Breast epithelium (tissue), 4 donors: ENCODE measurements at places on chromosomes 3 and 15. TPM values are rescaled to one million over a fixed set of nuclear protein-coding genes. Genes with fewer than 3 reads are reported as not detected.

- DNase-seq, result no peak
Measured at GRCh38 chr15:70133296-70133695, 35.6 kb upstream of the TLE3 start.

DNA sequence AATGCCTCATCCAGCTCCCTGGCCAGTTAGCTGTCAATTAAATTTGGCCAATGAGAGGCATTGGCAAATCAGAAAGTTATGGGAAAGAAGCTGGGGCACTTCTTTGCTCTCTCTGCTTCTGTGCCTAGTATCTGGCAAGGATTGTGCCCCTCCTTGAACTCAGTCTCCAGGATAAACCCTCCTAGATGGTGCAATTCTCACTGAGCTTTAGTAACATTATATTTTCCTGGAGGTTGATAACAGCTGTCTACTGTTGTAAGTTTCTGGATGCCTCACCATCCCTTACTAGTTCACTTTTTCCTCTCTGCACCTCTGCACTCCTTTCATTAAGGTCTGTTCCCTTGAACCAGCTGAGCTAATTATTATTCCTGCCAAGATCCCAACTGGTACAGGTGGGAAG, 329.5 kb downstream of the MFSD1 start:
- no peak for DNase-seq

GRCh38 chr15:40328751-40329150, 5.3 kb downstream of the INAFM2 start:
- no peak for DNase-seq

- no peak for DNase-seq
Measured at GRCh38 chr15:94036156-94036555, 195.2 kb upstream of the MCTP2 start.

DNA sequence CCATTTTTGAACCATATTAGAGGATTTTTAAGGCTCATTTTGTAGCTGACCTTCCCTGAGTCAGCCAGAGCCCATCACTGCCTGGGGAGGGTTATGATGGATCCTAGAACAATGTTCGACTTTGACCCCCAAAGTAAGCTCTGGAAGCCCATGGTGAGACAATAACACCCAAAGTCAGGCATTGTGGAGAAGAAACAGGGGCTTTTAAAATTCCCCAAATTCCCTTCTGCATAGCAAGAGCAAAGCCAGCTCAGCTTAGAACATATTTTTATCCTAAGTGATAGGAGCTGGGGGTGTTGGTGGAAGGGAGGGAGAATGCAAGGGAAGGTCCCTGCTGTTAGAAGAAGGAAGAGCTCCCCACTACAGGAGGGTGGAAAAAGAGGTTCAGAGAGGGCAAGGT, 4.0 kb downstream of the ITGA11 start:
- no peak for DNase-seq

The OR5K2 gene
- not detected for total RNA-seq

DNA sequence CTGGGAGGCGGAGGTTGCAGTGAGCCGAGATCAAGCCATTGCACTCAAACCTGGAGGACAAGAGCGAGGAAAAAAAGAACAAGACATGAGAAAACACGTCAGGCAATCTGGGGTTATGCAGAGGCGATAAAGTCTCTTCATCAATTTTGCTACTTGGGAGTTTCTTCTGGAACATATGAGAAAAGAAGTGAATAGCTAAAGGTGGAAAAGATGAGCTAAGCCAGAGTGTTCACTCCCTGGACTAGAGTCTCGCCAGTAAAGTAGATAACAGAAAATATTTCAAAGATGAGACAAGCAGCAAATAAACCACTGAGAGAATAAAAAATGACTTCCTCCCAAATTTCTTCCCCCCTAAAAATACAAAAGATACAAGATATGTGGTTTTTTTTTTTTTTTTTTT, 188.4 kb upstream of the HES1 start:
- DNase-seq, result no peak

The ELL3 gene
- 5.2 TPM for total RNA-seq

DNA sequence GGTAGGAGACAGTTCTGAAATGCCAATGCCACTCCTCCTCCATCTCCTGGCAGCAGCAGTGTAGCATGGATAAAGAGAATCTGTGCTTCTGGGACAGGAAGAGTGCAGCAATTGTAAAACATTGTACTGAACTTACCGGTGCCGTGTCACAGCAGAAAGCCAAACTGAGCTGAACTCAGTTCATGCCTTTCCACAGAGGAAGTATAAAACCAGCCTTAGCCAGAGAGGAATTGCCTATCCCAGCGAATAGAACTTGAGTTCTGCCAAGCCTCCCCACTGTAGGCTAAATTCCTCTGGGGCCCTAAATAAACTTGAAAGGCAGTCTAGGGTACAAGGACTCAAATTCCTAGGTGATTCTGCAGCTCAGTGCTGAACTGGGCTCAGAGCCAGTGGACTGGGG, 148.8 kb downstream of the SLC9A9 start:
- no peak for DNase-seq

GRCh38 chr3:111252779-111253178, 181.2 kb downstream of the NECTIN3 start:
- DNase-seq, result no peak

DNA sequence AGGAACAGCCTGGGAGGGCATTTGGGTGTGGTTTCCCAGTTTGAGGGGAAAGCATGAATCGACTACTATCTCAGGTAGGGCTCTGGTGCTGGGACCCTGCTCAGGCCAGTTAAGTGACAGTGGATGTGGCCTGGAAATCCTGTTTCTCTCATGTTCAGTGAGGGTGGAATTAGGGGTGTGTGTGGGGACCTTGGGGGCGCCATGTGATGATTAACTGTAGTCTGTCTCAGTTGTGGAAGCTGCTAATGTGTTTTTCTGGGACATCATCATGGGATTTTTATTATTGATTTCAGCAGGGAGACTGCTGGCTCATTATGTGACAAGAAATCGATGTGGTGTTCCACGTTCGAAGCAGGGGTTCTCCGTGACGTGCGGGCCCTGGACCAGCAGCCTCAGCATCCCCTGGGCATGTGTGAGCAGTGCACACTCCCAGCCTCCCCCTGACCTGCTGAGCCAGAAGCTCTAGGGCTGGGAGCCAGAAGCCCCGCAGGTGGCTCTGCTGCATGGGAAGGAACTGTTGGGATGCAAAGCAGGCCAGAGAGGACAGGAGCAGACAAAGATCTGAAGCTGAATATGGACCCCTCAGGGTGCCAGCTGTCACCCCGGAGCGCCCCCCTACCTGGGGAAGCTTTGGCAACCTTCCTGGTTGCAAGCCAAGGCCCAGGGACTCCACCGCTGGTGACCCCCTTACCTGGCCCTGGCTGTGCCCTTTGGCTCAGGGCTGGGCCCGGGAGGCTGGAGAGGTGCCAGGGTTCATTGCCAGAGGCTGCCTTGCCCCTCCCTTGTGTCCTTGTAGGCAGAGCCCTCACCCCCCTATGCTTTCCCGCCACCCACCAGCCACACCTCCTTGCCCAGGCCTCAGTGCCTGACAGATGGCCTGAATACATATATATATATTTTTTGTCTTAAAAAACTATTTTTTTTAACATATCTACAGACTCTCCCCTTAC, 149.8 kb downstream of the APBA2 start:
- DNase-seq, result no peak

DNA sequence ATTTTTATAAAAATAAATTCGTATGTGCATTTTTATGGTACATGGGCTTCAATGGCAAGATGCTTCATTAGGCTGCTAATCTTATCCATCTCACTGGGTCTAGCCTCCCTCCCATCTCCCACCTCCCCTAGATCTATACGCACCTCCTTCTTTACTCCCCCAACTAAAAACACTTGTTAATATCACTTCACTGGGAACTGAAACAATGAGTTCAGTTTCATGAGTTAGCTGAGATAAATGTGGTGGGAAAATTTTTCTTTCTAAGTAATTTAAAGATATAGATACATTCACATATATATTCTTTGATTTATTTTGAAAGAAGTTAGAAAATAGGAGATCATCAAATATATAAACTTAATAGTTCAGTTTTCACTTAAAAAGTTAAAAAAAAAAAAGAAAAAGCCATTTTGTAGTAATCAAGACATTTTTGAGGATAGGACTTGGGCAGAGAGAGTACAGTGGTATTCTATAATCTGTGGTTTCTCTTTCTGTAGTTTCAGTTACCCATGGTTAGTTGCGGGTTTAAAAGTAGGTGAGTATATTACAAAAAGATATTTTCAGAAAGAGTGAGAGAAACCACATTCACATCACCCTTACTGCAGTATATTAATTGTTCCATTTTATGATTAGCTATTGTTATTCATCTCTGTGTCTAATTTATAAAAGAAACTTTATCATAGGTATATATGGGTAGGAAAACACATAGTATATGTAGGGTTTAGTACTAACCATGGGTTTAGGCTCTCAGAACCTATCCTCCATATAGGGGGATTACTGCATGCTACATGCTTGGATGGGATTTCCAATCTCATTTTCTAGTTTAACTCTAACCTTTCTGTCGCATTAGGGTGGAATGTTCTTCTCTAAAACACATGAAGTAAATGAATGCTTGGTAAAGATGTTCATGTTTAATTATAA, 316.0 kb upstream of the CBLB start:
- DNase-seq, result no peak

GRCh38 chr3:9036404-9037131, 73.3 kb upstream of the RAD18 start:
- peak; percentile 24 for DNase-seq

DNA sequence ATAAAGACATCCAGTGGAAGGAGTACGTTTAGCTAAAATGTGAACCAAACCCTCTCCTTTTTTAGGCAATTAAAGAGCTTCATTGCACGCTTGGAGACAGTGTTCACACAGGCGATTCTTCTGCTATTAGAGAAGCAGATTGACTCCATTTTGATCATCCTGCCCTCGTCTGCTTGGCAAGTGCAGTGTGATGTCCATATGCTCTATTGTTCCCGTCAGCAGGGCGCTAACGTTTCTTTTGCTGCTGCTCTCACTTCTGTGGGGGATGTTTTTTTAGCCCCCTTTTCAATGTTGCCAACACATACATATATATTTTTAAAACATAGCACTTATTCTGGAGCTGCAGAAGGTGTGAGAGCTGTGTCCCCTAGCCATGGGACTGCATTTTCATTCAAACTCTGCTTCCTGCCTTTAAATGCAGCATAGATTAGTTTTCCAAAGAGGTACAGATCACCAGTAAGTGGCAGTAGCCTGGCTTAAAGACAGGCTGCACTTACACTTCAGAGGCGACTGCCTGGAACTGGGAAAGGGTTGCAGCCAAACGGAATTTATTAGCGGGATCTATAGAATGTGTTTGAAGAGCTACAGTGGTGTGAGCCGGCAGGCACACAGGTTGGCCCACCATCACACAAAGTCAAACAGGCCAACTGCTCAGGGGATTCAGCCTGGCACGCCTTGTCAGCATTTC, 292.6 kb upstream of the DPH6 start:
- DNase-seq, result no peak

DNA sequence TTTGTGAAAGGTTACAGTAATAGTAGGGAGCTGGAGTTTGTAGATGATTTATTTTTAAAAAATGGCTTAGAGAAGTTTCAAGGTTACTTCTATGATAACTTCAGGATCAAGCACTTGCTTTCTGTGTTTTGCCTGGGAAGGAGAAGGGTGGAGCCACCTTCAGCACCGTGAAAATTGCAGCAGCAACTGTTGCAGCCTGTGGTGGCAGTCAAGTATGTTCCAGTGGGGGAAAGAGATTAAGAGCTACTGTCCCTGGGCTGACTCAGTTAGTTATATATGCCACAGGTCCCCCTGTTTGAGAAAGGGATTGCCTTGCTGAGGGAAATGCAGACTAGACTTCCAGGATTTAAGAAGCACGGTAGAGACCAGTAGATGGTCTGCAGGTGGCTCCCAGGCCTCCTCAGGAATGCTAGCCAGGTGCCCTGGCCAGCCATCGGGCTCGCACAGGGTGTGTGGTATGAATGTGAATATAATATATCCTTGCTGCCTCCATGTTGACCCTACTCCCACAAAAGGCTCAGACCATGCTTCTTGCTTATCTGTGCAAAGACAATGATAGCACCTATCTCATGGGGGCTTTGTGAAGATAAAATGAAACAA, 389.5 kb downstream of the CACNA2D3 start:
- DNase-seq, result no peak

- no peak for DNase-seq
Measured at GRCh38 chr3:15291589-15292541, 40.5 kb downstream of the SH3BP5 start.

DNA sequence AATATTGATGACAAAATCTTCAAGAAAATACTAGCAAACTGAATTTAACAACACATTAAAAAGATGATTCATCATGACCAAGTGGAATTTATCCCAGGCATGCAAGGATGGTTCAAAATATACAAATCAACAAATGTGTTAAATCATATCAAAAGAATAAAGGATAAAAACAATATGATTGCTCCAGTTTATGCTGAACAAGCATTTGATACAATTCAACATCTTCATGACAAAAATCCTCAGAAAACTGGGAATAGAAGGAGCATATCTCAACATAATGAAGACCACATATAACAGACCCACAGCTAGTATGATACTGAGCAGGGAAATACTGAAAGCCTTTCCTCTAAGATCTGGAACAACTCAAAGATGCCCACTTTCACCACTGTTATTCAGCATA, 352.3 kb downstream of the PYDC2 start:
- no peak for DNase-seq

DNA sequence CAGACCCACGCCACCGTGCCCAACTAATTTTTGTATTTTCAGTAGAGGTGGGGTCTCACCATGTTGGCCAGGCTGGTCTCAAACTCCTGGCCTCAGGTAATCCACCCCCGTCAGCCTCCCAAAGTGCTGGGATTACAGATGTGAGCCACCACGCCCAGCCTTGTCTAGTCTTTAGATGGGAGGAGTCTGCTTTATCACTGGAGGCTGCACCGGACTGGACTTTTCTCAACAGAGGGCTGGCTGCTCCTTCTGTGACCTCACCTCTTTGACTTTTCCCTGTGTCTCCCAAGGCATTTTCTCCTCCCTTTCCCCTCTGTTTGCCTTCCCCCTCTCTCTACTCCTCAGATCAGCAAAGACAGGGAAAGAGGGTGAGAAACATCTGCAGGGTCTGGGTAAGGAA, 28.5 kb downstream of the SLCO2A1 start:
- no peak for DNase-seq

The SLC27A2 gene
- total RNA-seq, result 0.96 TPM

GRCh38 chr3:126212620-126213378, 32.4 kb upstream of the ALDH1L1 start:
- no peak for DNase-seq

The GASK1A gene
- 20.5 TPM for total RNA-seq

The PRR20G gene
- not detected for total RNA-seq

The MESP2 gene
- not detected for total RNA-seq

The TIMP4 gene
- total RNA-seq, result 170 TPM

The IGSF10 gene
- total RNA-seq, result 15.5 TPM

- no peak for DNase-seq
Measured at GRCh38 chr3:99967796-99968195, 146.5 kb downstream of the FILIP1L start.

The SPRED1 gene
- total RNA-seq, result 28.1 TPM

The SENP8 gene
- total RNA-seq, result 4.4 TPM

DNA sequence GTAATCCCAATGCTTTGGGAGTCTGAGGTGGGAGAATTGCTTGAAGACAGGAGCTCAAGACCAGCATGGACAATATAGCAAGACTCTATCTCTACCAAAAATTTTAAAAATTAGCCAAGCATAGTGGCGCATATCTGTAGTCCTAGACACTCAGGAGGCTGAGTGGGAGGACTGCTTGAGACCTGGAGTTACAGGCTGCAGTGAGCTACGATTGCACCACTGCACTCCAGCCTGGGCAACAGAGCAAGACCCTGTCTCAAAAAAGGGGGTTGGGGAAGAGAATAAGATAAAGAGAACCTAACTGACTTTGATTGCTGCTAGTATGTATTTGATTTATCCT, 755 bp downstream of the CD200R1 start:
- DNase-seq, result no peak

- DNase-seq, result no peak
Measured at GRCh38 chr3:185552358-185552877, at the start of gene LIPH. Gene LIPH (minus strand): TSS chr3:185552588. CDS start chr3:185552471, 117 bp downstream.
